ENCODE measurements at places on chromosomes 1 and 21.

- peak; percentile 22 for DNase-seq
Measured at GRCh38 chr1:161486806-161487741, 18.2 kb upstream of the FCGR2A start.

DNA sequence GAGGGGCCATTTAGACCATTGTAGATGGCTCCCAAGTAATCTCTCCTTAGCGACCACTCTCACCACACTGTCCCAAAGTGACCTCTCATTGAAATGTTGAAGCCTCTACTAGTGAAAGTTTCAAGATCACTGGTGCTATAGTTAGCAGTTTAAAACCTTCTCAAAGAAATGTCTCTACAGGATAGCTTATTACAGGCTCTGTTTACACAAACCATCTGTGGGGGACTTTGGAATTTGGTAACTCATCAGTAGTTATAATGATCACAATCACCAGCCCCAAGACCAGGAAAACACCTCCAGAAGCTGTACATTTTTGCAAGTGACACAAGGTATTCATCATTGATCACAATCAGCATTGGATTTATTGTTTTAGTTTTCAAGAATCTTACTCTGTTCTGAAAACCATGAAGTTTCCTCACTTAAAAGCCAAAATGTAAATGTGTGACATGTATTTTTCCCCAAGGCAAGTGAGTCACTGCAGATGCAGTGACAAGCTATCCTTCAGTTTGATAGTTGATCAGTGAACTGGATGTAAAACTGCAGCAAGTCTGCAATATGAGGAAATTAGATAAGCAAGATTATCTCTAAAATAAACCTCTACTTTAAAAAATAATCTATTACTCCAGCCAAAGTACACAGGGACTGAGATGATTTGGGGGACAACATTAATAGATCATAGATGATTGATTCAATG, 41.9 kb downstream of the C21orf91 start:
- no peak for DNase-seq

DNA sequence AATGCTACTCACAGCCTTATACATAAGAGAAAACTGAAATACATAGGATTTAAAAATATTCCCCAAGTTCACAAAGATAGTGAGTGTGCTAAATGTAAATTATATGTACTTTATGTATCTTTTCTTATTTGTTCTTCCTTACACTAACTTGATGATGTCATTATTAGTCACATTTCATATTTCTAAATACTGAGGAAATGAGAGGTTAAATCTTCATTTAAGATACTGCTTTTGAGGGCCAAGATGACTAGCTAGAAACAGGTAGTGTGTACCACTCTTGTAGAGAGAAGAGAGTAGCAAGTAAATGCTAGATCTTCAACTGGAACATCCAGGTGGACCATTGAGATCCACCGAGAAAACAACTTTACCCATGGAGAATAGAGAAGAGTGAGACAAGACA, 29.8 kb downstream of the PYHIN1 start:
- no peak for DNase-seq

- no peak for DNase-seq
Measured at GRCh38 chr21:29105218-29105617, 25.2 kb upstream of the MAP3K7CL start.

DNA sequence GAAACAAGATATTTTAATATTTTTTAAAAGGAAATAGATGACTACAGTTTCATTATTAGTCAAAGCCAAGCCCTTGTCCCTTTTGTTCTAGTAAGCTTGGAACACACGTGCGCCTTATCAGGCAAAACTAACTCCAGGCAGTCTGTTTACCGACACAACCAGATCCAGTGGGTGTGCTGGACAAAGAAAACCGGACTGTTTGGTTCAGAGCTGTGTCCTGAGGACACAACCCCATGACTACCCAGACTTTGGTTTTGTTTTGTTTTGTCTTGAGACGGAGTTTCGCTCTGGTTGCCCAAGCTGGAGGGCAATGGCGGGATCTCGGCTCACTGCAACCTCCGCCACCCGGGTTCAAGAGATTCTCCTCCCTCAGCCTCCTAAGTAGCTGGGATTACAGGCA, 13.9 kb upstream of the RHOU start:
- no peak for DNase-seq

Data from activated CD4-positive, alpha-beta T cell treated with anti-CD3 and anti-CD28 coated beads for 48 hours (primary cell).